Left kidney (tissue), 8 donors: ENCODE measurements at places on chromosomes 2 and 18. TPM values are rescaled to one million over a fixed set of nuclear protein-coding genes. Genes with fewer than 3 reads are reported as not detected.

DNA sequence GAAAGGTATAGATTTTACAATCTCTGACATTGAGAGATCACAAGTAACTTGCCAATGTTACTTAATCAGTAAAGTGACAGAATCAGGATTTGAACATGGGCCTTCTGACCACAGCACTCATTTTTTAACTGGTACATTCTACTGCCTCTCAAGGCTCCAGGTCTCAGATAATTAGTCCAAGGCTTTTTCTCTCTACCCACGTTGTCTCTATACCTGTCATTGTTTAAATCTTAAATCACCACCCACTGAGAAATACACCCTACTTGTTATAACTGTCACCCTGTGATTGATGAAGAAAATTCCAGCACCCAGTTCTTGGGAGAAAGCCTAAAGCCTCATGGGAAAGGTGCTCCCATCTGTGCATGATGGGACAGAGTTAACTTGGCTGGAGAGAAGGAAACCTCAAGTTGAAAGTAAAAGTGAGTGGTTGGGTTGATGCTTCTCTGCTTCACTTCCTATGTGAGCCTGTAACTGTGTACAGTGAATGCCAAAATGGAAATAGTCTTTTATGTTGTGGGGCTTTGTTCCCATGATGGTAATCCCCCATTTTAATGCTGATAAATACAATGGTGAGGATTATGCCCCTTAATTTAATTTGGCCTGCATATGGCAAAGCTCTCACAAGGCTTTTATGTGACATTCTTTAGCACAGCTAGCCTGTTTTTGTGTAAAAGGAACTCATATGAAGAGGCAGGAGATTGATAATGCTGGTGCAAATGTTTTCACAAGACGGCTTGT lies 190.1 kb upstream of the SP5 start:
- DNase-seq: no peak

- no peak for DNase-seq
Observed at GRCh38 chr2:52558265-52558664, 1209.3 kb upstream of the CHAC2 start.

DNA sequence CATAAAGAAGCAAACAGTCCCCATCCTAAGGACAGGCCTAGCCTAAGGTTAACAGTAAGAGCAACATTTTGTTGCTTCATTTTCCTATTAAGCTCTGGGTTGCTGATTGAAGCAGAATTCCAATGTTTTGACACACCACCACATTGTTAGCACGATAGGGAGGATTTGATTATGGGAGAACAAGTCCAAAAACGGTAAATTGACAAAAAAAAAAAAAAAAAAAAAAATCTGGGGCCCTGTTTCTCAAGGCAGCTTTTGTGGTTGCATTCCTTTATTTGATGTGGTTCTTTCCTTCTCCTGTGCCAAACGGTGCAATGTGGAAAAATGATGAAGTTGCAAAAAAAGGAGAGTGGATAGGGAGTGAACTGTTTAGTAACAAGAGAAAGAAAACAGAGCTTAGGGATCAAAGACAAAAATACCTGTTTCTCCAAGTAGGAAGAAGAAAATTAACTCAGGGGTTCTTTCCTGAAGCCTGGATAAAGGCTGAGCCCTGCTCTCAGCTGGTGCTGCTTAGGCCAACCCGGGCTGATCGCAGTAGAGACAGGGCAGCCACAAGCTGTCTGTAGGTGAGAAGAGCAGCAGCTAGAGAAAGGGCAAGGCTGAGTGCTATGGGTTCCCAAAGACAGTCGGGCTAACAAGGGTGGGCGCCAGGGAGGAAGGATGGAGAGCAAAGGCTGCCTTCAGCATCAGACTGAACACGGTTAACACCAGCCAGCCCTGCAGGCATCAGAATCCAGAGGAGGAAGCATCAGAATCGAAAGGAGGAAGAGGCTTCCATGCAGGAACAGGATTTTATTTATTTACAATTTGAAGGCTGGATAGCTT lies 167.8 kb upstream of the FOSL2 start:
- no peak for DNase-seq

DNA sequence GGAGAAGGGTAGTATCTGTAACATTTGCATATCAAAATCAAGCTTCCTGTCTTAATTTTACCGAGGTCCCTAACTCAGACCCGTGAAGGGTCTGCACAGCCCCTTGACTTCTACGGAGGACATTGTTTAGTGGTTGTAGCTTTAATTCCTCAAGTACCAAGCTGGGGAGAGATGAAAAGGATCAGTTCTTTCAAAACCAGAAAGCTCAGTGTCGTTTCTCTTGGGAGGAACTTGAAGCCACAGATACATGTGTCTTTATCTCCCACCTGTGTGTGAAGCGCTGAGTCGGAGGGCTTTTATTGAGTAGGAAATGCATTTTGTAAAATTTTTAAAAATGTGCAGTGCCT lies 263.6 kb downstream of the GBX2 start:
- DNase-seq: no peak

DNA sequence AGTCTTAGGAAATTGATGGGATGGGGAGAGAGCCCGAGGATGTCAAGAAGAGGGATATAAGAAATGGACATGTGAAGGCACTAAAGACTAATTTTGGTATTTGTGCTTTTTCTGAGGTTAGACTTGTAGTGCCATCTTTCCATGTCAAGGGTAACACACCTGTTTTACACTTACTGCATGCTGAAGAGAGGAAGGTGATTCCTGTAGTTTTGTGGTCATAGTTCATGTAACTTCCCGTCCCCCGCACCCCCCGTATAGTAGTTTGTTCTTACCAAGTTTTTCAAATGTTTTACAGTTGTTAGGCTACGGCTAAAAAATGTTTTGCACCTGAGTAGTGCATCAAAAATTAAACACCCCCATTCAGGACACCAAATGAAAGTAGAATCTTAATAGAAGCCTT lies 73.8 kb downstream of the CLIP4 start:
- no peak for DNase-seq

The SPATA3 gene
- not detected for polyA plus RNA-seq

The IMPACT gene
- polyA plus RNA-seq: 74.0 TPM
